AG09309 (cell line): ENCODE measurements at places on chromosomes 2 and 18.

GRCh38 chr2:88729061-88729745, 37.7 kb downstream of the RPIA start:
- DNase-seq, result no peak

GRCh38 chr2:241391892-241392665, 36.0 kb downstream of the FARP2 start:
- DNase-seq, result peak; percentile 23

DNA sequence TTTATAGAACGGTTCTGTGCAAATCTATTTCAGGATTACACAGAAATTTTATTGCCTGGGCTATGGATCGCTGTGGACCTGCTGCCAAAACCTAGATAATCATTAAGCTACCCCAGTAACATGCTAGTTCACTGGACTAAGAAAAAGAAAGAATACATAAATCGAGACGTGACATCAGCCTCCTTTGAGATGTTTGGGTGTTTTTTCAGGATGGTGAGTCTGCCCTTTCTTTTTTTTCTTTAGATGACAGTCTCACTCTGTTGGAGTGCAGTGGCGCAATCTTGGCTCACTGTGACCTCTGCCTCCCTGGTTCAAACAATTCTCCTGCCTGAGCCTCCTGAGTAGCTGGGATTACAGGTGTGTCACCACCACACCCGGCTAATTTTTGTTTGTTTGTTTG, 52.0 kb downstream of the FHOD3 start:
- no peak for DNase-seq

DNA sequence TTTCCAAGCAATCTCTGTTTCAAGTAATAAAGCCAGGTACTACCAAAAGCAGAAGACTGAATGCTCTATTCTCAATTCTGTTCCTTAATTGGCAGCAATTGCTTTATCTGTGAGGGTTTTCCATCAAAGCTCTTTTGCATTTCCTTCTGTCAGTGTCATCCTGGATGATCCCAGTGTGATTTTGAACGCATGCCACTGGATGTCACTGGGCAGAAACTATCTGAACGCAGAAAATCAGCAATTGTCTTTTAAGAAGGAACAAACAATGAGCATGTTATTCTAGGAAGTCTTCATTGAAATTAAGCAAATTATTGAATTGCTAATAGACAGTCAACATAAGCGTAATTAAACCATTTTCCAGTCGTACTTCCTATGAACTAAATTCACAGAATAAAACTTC, 259.0 kb upstream of the REG3G start:
- DNase-seq, result no peak

- DNase-seq, result no peak
Observed at GRCh38 chr2:122704109-122704563, 948.7 kb downstream of the TSN start.
